ENCODE measurements at places on chromosomes 2 and 18.
A peak's percentile ranks its signal among the peaks of the same experiment; 100 is the strongest.

DNA sequence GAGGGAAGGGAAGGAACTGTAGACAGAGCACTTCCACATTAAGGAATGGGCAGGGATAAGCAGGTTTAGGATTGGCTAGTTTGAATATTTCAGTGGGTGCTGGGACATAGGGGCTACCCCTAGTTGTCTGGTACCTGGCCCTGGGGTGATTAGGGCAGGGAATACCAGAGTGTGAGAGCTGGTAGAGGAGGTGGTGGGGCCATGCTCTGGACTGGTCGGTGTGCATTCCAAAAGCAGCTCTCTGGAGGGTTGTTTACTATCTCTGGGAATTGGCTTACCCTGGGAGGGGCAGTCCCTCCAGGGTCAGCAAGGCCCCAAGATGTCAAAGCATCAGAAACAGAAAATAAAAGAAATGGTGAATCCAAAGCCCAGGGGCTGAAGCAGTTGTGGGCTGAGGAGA, 103.8 kb downstream of the LAMA3 start:
- DNase-seq, result no peak

GRCh38 chr2:167411367-167411766, 523.1 kb downstream of the XIRP2 start:
- no peak for DNase-seq

DNA sequence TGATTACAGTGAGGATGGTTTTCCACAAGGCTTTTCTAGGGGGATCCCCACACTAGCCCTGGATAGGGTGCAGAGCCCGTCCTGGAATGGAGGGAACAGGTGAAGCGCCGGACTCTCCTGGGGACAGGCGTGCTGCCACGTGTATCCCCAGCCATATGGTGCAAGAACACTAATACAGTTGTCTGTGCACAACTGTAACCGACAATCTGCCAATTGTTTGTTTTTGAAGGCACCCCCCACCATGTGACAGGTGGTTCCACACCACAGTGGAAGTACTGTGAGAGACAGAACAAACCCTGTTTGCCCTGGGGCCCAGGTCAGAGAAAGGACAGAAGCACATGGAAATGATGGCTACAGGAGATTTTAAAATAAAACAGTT, 52.9 kb downstream of the MYCN start:
- DNase-seq, result no peak

- no peak for DNase-seq
Measured at GRCh38 chr2:119377294-119377992, 10.7 kb downstream of the DBI start.

- no peak for DNase-seq
Measured at GRCh38 chr2:127083819-127084503, 23.0 kb downstream of the BIN1 start.

GRCh38 chr2:15122915-15123314, 438.2 kb downstream of the NBAS start:
- no peak for DNase-seq

- DNase-seq, result no peak
Measured at GRCh38 chr18:4077721-4078120, 377.4 kb downstream of the DLGAP1 start.

DNA sequence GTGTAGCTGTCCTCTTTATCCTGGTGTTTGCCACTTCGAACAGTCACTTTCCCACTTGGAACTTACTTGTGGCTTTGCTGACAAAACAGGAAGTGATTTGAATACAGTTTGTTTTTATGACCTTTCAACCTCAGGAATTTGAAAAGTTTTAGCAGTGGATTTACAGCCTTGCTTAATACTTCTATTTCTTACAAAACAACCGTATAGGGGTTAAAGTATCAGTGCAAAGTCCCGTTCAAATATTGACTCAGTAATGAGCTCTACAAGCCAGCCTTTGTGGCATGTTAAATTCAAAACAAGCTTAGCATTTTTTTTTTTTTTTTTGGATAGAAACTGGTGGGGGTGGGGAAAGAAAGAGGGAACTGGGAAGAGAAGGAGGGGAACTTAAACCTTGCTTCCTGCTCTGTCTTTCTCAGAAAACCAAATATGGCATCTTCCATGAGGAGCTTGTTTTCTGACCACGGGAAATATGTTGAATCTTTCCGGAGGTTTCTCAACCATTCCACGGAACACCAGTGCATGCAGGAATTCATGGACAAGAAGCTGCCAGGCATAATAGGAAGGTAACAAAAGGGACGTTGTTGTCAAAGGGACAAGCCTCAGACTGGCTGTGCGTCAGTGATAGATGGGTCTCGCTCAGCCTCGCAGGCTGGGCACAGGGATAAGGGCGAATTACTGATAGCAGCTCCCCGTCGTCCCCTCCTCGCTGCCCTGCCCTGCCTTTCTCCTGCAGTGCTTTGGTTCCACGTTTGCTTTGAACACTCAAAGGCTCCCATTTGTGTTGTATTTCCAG, at the start of gene HNMT:
Gene HNMT (plus strand): TSS at position 408 of the 793 bp plus-strand sequence. CDS start 19 bp downstream, at position 427.
- DNase-seq, result no peak

DNA sequence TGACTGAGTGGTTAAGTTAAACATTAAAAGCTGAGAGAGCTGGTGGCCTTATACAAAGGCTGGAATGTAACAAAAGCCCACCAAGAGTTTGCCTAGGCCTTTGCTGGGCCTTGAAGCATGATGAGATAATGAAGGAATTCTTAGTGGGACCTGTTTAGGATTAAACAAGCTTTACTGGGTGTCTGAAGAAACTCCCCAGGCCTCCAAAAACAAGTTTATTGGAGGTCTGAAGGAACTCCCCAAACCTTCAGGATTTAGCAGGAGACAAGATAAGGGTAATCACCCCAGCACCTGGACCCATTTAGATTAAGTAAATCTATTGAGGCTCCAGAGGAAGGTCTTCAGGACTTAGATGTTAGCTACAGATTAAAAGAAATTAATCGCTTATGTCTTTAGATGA, 18.7 kb downstream of the PCARE start:
- DNase-seq, result no peak

- DNase-seq, result no peak
Measured at GRCh38 chr2:165305391-165306096, 66.3 kb downstream of the SCN2A start.

DNA sequence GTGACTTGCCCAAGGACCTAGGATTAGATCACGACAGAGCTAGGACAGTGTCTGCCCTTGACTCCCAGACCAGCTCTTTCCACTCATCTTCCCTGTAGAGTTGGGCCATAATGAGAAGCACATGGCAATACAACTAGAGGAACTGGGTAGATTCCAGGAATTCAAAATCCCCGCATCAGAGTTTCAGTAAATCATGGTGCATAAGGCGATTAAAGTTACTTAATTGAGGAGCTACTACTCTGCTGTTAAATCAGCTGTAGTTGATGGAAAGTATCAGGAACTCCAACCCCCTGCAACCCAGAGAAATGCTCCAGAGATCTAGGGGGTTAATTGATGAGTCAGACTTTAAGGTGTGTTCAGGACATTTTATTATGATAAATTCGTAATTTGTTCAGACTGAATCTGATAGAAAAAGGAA, 5.7 kb downstream of the ANTXR1 start:
- no peak for DNase-seq

DNA sequence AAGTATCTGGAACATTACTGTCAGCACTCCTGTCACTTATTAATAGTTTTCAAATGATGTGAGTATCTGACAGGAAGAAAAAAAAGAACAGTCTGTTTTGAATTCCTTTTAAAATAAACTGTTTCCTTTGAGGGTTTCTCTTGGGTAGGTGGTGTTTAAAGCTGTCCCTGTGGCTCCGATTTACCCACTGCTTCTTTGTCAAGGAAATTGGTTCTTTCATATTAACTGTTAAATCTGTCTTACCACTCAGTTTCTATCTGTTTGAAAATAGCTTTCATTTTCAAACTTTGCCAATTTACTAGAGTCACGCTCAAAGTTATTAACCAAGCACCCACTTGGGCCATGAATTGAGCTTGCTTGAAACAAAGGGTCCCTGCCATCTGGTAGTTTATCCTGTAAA, 614.6 kb upstream of the NXPH2 start:
- no peak for DNase-seq

- no peak for DNase-seq
Measured at GRCh38 chr18:63220903-63221302, 98.7 kb downstream of the BCL2 start.

DNA sequence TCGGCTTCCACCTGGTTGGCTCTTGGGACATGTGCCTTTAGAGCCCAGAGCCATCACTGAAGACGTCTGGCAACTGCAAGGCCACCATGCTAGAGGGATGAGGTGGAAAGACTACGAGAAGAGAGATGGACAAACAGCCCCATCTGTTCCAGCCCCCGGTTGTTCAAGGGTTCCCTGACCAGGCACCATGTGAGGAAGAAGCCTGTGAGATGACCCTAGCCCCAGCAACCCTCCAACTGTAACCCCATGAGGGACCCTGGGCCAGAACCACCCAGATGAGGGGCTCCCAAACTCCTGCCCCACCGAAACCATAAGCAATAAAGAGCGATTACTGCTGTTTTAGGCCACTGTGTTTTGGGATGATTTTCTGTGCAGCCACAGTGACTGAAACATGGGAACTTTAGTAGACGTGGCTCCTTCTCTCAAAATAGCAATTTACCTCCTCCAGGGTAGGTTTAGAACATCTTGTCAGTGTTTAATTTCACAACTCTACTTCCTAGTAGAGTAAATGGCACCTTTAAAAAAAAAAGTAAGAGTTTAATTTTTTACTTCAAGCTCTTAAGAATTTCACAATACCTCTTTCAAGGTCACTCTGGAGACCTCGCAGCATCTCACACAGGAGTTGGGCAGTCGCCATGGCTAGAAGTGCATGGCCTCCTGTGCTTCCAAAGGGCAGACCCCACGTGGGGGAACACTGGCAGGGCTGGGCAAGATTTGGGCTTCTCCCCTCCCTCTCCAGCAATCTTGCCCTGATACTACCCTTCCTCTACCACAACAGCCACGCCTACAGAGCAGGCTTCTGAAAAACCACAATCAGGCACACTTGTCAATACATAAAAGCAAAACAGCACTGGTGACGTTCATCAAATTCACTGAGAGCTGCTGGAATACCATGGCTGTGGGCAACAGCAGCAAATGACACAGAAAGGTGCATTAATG, 48.8 kb downstream of the TMEM163 start:
- DNase-seq, result peak; percentile 60

DNA sequence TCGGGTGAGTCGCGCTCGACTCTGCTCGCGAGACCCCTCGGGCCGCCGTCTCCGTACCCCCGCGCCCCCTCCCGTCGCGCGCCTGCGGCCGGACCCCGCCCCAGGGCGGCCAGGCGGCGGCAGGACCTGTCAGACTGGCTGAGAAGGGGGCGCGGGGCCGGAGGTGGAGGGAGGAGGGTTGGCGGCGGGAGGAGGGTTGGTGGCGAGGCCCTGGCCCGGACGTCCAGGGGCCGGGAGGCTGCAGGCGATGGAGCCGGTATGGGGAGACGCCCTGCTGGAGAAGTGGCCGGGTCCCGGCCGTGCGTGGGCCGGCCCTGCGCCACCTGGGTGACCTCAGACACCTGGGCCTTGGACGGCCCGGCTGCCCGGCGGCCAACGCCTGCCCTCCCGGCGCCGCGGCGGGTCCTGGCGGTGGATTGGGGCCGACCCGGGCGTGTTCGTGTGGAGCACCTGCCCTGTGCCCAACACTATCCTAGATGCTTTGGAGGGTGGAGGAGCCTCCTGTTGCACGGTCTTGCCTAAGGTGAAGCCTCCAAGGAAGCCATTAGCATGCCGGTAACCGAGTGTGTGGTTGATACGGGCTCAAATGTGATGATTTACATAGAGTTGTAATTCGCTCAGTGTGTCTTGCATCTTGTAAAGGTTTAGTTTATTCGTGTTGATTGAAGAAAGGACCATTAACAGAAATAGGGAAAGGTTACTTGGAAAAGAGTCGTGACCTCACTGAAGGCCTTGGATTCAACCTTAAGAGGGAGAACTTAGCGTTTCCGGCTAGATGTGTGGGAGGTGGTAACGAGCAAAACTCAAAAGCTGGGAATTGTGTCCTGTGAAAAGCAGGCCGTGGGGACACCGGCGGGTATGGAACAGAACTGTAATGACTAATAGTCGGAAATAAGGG, 550 bp downstream of the MYL12B start:
- DNase-seq, result peak; percentile 64

DNA sequence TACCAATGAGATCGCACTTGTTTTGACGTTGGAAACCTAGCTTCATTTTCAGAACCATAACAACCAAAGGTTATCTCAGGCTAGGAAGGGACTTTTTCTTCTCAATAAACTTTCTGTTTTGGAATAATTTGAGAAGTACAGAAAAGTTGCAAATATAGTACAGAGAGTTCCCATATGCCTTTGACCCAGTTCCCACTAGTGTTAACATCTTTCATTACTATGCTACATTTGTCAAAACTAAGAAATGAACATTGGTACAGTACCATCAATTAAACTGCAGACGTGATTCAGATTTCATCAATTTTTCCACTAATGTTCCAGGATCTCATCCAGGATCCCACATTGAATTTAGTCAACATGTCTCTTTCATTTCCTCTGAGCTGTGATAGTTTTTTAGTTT, 111.6 kb downstream of the ATL2 start:
- no peak for DNase-seq

DNA sequence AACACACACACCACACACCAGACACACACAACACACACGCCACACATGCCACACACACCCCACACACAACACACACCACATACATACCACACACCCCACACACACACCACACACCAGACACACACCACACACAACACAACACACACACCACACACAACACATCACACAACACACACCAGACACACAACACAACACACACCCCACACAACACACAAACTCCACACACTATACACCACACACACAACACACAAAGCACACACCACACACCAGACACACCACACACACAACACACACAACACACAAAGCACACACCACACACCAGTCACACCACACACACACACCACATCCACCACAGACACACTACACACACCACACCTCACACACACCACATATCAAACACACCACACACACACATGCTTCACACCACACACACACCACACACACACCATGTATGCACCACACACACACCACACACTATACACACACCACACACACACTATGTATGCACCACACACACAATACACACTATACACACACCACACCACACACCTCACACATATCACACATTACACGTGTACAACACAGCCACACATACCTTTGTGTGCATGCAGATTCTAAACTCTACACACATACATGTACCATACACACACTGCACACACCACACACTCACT, 72.2 kb downstream of the TMEM18 start:
- DNase-seq, result no peak

- DNase-seq, result no peak
Measured at GRCh38 chr2:31234683-31235503, 941 bp downstream of the EHD3 start.

All from activated T-cell treated with anti-CD3 and anti-CD28 coated beads, Interleukin-2, amount 50 U/mL, for 24 hours (primary cell).